ENCODE measurements at places on chromosomes 2 and 18. TPM values are rescaled to one million over a fixed set of nuclear protein-coding genes. Genes with fewer than 3 reads are reported as not detected.
A peak's percentile ranks its signal among the peaks of the same experiment; 100 is the strongest.

MSTN gene
- not detected for total RNA-seq

DNA sequence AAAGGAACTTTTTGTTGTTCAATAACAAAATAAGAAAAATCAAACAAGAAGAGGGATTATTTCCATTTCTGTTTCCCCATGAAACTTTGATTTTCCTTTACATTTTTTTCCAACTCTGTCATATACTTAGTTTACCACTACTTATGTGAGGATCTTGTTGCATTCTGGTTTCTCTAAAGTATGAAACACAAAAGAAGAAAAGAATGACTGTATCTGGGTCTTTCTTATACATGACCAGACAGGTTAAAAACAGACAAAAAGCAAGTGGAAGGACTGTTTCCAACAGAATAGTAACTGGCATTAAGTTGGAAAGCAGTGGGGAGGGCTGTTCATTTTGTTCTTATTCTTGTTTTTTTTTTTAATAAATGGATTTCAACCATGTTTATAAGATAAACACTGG, 1207.8 kb upstream of the FAM98A start:
- DNase-seq = no peak
- no peaks in the 10 kb centered on the region for H3K36me3 ChIP-seq
- no peaks in the 10 kb centered on the region for H3K27me3 ChIP-seq
- no peak overlapping the region for H3K4me3 ChIP-seq

DNAJC5G gene
- total RNA-seq = not detected

- peaks cover 30% of the 10 kb centered on the region for H3K27me3 ChIP-seq
- peak; percentile 12 for DNase-seq
- no peaks in the 10 kb centered on the region for H3K36me3 ChIP-seq
- H3K4me1 ChIP-seq = no peaks in the 10 kb centered on the region
Measured at GRCh38 chr18:22559414-22560274, 141.9 kb upstream of the CTAGE1 start.

SLC8A1 gene
- 1.9 TPM for total RNA-seq

DUSP19 gene
- total RNA-seq = 2.8 TPM

DNA sequence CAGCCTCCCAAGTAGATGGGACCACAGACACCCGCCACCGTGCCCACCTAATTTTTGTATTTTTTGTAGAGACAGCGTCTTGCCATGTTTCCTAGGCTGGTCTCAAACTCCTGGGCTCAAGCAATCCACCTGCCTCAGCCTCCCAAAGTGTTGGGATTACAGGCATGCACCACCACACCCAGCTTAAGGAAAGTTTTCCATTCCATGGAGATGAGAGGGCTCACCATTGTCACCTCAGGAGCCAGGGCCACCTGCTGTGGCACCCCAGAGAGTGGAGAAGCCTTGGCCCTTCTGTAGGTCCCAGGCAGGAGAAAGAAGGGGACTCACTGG, 4.6 kb downstream of the SLC35F6 start:
- peaks cover 72% of the 10 kb centered on the region for H3K4me1 ChIP-seq
- no peak for DNase-seq
- H3K4me3 ChIP-seq = no peak overlapping the region
- no peaks in the 10 kb centered on the region for H3K27me3 ChIP-seq
- no peak overlapping the region for H3K27ac ChIP-seq

PFN4 gene
- total RNA-seq = 0.29 TPM

CTLA4 gene
- 254 TPM for total RNA-seq

BCL2 gene
- 98.3 TPM for total RNA-seq

SERPINB13 gene
- not detected for total RNA-seq

CCT7 gene
- total RNA-seq = 384 TPM

GRCh38 chr2:60529136-60529784, 24.2 kb downstream of the BCL11A start:
- no peak overlapping the region for H3K27ac ChIP-seq
- H3K4me3 ChIP-seq = no peak overlapping the region
- H3K36me3 ChIP-seq = no peaks in the 10 kb centered on the region
- H3K27me3 ChIP-seq = peaks cover 43% of the 10 kb centered on the region

DNA sequence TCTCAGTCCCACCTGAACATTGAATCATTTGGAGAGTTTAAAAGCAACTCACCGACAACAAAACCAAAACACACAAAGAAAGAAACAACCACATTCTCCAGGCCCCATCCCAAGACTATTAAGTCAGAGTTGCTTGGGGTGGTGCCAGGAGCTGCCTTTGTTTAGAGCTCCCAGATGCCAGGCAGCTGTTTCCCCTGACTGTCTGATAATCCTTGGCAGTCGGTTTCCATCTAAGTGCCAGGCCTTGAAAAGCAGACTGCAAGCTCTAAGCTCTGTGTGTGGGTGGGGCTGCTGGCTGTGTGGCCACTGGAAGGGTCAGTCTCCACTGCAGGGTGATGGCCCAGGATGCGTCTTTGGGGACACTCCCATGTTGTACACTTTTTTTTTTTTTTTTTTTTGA, 255.3 kb upstream of the AGAP1 start:
- H3K4me1 ChIP-seq = peaks cover 5% of the 10 kb centered on the region
- H3K4me3 ChIP-seq = no peak overlapping the region
- H3K36me3 ChIP-seq = no peaks in the 10 kb centered on the region
- no peak for DNase-seq
- no peak overlapping the region for H3K27ac ChIP-seq

DNA sequence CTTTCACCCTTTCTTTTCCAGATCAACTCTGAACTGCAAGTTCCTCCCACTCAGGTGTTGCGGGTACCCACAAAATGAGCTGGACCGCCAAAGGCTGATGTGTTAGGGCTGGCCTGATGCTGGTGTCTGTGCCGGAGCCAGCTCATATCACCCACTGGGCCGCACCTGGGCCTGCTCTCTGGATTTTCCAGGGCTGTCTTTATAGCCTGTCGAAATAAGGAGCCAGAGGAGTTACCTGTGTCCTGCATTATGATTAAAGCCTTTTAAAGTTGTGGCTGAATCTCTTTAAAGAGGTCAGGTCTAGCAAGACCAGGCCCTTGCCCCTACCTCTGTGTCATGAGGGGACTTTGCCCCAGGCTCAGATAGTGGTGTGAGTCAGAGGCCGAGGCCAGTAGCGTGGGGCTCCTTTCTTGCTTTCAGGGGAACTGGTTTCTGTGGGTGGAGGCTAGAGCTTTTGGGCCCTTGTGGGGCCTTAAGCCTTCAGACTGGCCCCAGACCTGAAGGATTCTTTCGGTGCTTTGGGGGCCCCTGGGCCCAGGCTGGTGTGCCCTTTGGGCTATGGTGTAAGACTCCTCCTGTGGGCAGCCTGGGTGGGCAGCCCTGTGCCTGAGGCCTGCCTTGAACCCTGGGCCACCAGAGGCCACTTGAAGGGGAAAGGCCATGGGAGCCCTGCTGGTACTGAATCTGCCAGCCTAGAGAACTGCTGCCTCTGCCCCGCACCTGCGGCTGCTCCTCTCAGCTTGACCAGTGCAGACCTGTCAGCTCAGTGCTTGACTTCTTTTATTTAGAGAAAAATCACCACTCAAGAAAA, 21.3 kb downstream of the OTOF start:
- H3K4me1 ChIP-seq = no peaks in the 10 kb centered on the region
- H3K27me3 ChIP-seq = no peaks in the 10 kb centered on the region
- DNase-seq = no peak
- no peak overlapping the region for H3K4me3 ChIP-seq
- no peak overlapping the region for H3K27ac ChIP-seq

MYCN gene
- total RNA-seq = not detected

DNA sequence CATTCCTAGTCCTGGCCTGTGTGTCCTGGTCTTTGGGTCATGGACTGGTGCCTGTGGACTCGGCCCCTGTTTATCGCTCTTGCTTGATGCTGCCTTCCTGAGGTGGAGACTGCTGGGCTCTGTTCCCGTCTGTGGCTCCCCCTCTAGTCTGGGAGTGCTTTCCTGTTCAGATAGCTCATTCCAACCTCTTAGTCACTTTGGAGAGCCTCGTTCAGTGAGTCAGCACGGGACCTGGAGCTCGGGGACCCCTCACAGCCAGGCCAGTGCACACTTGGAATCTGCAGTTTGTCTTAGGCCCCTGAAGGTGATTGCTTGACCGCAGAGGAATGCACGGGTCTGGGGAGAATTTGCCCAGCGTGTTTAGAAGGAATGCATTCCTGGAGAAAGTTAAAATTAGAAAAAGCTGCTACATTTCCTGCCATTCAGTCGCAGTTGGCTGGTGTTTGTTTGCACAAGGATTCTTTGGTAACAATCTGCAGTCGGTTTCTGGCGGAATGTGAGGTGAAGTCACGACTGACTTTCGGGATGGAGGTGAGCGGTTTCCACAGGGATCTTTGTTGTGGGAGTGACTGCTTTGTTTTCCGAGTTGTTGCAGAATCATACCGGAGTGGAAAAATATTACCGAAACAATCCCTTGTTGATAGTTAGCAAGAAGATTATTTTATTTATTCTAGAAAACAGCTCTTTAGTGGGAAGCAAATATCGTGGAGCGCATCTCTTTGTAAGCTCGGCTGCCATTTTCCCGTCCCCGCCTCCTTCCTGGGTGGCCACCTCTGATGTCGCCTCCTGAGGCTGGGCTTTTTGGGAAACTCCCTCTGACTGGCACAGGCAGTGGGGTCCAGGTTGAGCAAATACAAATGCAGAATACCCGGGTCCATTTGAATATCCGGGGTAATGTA, 29.6 kb downstream of the SH3BP4 start:
- no peaks in the 10 kb centered on the region for H3K27me3 ChIP-seq
- H3K36me3 ChIP-seq = no peaks in the 10 kb centered on the region
- H3K4me1 ChIP-seq = no peaks in the 10 kb centered on the region

DNA sequence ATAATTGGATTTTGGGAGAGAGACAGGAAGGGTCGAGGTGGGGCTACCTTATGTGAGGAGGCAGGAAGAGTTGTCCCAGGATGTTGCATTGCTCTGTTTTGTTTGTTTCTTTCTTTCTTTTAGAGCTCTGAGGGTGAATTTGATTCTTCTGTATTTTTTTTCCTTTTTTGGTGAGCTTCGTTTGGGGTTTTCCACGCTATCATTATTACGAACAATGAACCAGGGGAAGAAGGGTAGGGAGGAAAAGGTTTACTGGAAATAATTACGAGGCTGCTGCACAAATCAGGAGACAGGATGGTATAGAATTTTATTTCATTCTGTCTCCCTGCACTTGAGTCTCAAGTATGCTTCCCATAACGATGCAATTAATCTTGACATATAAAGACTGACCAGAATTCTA, 51.4 kb upstream of the ZNF516 start:
- H3K36me3 ChIP-seq = no peaks in the 10 kb centered on the region
- no peak overlapping the region for H3K4me3 ChIP-seq
- no peaks in the 10 kb centered on the region for H3K4me1 ChIP-seq
- DNase-seq = no peak
- peaks cover 7% of the 10 kb centered on the region for H3K27me3 ChIP-seq
- H3K27ac ChIP-seq = no peak overlapping the region

DNA sequence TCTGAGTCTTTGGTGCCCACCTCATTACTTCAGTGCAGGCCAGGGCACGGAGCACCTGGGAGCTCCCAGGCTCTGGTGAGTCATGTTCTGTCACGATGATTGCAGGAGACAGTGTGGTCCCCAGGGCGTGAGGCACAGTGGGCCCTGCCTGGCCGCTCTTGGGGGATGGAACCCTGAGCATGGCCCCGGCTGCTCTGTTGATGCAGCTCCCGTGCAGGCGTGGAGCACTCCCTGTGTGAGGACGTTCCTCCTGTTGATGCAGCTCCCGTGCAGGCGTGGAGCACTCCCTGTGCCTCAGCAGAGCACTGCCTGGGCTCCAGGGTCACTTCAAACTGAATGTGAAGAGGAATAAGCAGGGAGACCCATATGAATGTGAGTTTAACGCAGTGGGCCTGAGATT, 30.1 kb downstream of the COPS9 start:
- DNase-seq = no peak
- H3K27me3 ChIP-seq = peaks cover 10% of the 10 kb centered on the region
- no peak overlapping the region for H3K4me3 ChIP-seq
- H3K4me1 ChIP-seq = no peaks in the 10 kb centered on the region
- H3K27ac ChIP-seq = no peak overlapping the region
- no peaks in the 10 kb centered on the region for H3K36me3 ChIP-seq

- no peaks in the 10 kb centered on the region for H3K36me3 ChIP-seq
- H3K27ac ChIP-seq = no peak overlapping the region
- H3K4me3 ChIP-seq = no peak overlapping the region
- DNase-seq = no peak
- no peaks in the 10 kb centered on the region for H3K4me1 ChIP-seq
- H3K27me3 ChIP-seq = no peaks in the 10 kb centered on the region
Measured at GRCh38 chr2:221153226-221153625, 418.9 kb downstream of the EPHA4 start.

LHCGR gene
- total RNA-seq = not detected

MROH2A gene
- total RNA-seq = not detected

AOX1 gene
- 0.83 TPM for total RNA-seq

Measured in activated T-cell treated with anti-CD3 and anti-CD28 coated beads, Interleukin-2, amount 50 U/mL, for 72 hours (primary cell).